ENCODE measurements at places on chromosomes 5 and 9.
A peak's percentile ranks its signal among the peaks of the same experiment; 100 is the strongest.

DNA sequence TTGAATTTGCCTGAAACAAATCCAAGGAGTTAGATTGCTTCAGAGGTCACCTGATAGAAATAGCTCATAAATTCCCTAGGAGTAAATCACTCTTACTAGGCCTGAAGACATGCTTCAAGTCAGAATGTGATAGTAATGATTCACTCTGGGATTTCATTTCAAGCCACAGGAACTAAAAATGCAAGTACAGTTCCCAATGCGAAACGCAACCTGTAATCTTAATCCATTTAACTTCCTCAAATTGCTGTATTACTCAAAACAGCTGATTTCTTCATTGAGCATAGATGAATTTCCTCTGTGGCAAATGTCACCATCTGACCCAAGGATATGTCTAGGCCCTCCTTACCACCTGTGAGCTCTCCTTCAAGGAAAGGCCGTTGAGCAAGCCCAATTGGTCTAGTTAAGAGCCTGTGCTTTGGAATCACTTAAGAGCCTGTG lies 32.1 kb upstream of the IL6ST start:
- no peak for DNase-seq

DNA sequence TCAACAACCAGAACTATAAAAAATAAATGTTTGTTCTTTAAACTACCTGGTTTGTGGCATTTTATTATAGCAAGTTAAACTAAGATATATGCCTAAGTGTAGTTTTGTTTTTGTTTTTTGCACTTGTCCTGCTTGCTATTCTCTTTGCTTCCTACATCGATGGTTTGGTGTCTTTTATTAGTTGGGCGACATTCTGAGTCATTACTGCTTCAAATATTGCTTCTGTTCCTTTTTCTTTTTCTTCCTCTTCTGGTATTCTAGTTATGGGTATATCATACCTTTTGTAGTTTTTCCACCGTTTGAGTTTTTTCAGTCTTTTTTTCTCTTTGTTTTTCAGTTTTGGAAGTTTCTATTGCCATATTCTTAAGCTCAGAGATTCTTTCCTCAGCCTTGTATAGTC lies 86.9 kb downstream of the MACIR start:
- no peak for DNase-seq

- DNase-seq: no peak
These were observed 74.4 kb downstream of the PDE6A start for GRCh38 chr5:149870232-149870631.

DNA sequence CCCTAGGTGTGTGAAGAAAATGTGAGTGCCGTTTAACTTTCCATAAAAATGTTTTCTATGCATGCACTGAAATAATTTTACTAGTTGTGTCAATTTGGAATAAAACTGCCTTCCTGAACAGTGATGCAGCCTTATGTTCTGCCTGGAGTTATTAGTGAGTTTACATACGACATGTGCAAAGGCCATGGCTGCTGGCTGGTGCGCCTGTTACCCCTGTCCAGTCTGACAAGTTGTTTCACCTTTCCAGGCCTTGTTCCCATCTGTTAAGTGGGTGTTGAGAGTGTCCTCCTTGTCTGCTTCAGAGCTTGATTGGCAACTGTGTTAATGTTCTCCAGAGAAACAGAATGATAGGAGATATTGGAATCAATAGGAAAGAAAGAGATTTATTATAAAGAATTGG lies 60.6 kb downstream of the TJP2 start:
- no peak for DNase-seq

DNA sequence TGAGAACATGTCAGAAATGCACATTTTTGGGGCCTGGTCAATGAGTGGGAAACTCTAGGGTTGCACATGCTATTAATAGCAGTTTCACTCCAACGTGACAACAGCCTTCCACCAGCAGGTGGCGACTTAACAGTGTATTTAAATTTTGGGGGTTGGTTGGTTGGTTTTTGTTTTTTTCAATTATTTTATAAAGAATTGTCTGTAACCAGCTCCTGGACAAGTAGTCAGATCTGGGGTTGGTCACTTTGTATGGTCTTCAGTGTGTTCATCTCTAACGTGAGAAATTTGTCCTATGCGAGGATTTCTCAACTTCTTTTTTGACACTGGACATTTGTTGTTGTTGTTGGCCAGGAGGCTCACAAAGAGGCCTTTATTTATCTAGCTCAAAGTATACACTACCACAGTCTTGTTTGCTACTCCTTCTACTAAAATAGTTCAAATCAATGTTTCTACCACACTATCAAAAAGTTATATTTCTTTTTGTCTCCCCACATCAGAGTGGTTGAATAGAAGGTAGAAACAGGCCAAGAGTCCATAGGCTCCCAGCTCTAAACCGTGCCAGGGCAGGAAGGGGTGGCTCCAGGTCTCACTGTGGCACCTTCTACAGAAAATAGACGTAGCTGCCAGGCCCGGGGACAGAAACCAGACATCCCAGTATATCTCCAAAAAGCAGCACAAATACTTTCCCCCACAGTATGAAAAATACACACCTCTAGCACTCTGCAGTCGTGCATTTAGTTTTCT lies 110.4 kb downstream of the TRPM6 start:
- DNase-seq: peak; percentile 79

DNA sequence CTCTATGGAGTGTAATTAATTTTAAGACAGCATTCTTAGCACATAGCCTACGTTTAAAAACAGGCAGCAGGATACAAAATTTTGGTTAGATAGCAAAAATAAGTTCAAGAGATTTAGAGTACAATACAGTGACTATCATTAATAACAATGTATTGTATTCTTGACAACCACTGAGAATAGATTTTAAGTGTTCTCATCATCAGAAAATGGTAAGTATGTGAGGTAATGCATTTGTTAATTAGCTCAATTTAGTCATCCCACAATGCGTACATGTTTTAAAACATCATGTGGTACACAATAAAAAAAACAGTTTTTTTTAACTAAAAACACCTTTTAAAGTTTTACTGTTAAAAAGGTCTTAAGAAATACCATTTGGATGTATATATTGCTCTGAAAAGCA lies 94.2 kb downstream of the MUSK start:
- DNase-seq: no peak

Data from hematopoietic multipotent progenitor cell treated with erythropoietin and hydrocortisone succinate and interleukin-3 and kit ligand, for 8 days (in vitro differentiated cells).